ENCODE measurements at places on chromosomes 2 and 18. TPM values are rescaled to one million over a fixed set of nuclear protein-coding genes. Genes with fewer than 3 reads are reported as not detected.

LRP1B gene
- total RNA-seq, result not detected

CENPO gene
- 55.2 TPM for total RNA-seq

CFAP221 gene
- total RNA-seq, result not detected

PRSS56 gene
- total RNA-seq, result 0.27 TPM

SFTPB gene
- 0.37 TPM for total RNA-seq

NIFK gene
- total RNA-seq, result 60.4 TPM

EFEMP1 gene
- total RNA-seq, result 40.9 TPM

TRIM54 gene
- 0.68 TPM for total RNA-seq

CCDC178 gene
- not detected for total RNA-seq

OR6B2 gene
- not detected for total RNA-seq

MEMO1 gene
- 79.4 TPM for total RNA-seq

FASTKD1 gene
- total RNA-seq, result 22.2 TPM

TFCP2L1 gene
- total RNA-seq, result 0.95 TPM

Measured in A549 treated with RU486 at 1 μM for 4 hours (cell line).